ENCODE measurements at places on chromosomes 2 and 18.
A peak's percentile ranks its signal among the peaks of the same experiment; 100 is the strongest.

GRCh38 chr18:78192054-78192453, 787.6 kb upstream of the SALL3 start:
- no peak for DNase-seq

DNA sequence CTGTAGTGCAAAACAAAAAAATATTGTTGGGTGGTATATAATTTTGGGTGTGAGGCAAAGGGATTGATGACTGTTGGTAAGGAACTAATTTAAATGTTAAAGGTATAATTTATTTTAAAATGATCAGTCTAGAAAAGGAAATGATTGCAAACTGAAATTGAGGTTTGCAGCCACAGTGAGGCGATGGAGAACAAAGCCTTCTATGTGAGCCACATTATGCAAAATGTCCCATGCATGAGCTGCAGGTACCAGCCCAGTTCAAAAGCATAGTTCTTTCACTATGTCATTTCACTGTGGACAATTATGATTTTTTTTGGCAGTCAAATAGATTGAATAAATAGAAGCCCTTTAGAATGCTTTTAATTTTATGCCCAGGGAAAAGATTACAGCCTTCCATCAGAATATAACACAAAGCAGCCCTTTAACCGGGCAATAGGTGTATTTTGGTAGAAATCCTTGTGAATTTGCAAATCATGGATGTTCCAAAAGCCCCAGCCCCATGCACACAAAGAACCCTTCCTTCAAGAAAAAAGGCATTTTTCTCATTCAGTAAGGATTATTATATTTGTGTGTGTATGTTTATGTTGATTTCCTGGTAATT, 1.7 kb downstream of the MAP2 start:
- DNase-seq, result peak; percentile 37

DNA sequence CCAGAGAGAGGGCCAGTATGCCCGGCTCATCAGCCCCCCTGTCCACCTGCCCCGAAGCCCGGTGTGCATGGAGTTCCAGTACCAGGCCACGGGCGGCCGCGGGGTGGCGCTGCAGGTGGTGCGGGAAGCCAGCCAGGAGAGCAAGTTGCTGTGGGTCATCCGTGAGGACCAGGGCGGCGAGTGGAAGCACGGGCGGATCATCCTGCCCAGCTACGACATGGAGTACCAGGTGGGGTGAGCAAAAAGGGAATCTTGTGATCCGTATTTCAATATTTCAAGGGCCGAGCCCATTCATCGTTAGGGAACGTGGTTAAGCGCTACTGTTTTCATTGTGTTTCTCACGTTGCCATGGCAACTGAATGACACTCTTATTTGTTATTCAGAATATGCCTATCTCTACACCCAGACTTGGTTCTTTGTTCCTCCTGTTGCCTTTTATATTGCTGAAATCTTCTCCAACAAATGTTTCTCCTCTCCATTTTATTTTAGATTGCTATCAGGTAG, 81.5 kb downstream of the NRP2 start:
- DNase-seq, result no peak

- no peak for DNase-seq
Observed at GRCh38 chr2:85400023-85400422, 10.1 kb downstream of the CAPG start.

- DNase-seq, result no peak
Observed at GRCh38 chr2:152874955-152875354, 156.5 kb downstream of the ARL6IP6 start.

GRCh38 chr2:2098458-2099167, 232.5 kb downstream of the MYT1L start:
- no peak for DNase-seq

All from LNCaP clone FGC (cell line).